Stimulated activated naive CD8-positive, alpha-beta T cell treated with anti-CD3 and anti-CD28 coated beads, Interleukin-15, amount 100 ng/mL, for 72 hours (primary cell): ENCODE measurements at places on chromosomes 13 and 19.

- no peak for DNase-seq
Observed at GRCh38 chr13:51006067-51006845, 96.7 kb downstream of the RNASEH2B start.

- DNase-seq = no peak
Observed at GRCh38 chr19:2012941-2013682, 2.4 kb downstream of the BTBD2 start.

DNA sequence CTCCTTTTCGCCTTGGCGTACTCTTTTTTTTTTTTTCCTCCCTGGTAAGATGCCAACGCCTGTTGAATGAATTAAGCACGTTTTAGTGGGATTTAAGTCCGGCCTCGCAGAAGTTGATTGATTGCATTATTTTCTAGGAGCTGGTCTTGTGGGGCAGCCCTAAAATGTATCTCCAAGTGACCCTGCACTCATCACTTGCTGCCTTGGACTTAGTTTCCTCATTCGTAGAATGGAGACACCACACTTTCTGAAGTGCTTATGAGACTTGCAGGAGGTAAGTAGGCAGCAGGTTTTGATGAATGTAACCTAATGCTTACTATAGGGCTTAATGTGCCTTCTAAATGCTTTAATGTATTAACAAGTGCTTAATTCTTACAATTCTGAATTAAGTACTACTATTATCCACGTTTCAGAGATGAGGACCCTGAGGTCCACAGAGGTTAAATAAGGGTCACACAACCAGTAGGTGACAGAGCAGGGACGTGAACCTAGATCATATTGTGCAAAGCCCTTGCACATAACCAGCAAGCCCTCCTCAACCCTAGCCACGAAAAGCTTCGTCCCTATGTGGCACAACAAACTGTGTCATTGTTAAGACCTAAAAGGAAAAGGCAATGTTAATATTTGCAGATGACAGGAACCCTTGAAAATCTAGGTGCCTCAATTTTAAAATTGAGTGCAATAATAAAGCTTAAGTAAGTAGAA lies 514 bp upstream of the ARGLU1 start:
- no peak for DNase-seq

DNA sequence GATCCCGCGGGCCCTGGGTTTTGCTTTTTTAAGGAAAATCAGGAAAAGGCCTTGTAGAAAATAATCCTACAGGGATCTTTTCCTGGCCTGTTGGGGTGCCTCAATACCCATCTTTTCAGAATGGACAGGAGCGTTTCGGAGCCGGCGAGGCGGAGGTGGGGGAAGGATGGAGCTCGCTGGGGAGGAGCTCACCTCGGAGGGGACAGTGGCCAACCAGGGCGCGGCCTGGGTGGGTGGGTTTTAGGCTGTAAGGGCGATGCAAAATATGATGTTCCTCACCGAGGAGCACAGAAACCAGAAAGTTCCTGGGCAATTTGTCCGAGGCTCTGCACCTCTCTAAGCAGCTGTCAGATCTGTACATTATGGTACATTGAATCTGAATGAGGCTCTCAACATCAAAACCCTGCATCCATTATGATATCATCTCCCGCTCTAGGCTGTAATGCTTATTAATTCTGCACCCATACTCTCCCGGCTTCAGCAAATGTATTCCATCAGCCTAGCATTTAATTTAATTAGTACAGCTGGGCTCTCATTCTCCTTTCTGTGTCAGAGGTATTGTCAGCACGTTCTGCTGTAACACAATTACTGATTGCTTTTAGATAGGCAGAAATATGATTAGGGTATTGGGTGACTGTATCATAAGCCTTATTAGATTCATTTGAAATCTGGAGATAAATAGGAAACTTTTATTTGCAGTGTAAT lies 90.3 kb upstream of the SOX1 start:
- DNase-seq = no peak

DNA sequence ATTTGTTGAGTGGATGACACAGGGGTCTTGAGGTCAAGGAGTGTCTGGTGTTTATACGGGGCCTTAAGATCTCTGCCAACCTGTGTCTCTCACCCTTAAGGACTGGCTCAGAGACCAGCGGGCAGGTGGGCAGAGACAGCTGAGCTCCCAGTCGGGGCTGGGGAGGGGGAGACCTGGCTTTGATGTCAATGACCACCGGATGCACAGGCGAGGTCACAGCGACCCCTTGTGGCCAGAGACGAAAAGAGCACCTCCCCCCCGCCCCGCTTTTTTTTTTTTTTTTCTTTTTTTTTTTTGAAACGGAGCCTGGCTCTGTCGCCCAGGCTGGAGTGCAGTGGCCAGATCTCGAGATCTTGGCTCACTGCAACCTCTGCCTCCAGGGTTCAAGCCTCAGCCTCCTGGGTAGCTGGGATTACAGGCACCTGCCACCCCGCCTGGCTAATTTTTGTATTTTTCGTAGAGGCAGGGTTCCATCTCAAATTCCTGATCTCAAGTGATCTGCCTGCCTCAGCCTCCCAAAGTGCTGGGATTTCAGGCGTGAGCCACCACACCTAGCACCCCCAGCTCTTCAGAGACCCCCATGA lies 12.1 kb upstream of the KLK14 start:
- no peak for DNase-seq

DNA sequence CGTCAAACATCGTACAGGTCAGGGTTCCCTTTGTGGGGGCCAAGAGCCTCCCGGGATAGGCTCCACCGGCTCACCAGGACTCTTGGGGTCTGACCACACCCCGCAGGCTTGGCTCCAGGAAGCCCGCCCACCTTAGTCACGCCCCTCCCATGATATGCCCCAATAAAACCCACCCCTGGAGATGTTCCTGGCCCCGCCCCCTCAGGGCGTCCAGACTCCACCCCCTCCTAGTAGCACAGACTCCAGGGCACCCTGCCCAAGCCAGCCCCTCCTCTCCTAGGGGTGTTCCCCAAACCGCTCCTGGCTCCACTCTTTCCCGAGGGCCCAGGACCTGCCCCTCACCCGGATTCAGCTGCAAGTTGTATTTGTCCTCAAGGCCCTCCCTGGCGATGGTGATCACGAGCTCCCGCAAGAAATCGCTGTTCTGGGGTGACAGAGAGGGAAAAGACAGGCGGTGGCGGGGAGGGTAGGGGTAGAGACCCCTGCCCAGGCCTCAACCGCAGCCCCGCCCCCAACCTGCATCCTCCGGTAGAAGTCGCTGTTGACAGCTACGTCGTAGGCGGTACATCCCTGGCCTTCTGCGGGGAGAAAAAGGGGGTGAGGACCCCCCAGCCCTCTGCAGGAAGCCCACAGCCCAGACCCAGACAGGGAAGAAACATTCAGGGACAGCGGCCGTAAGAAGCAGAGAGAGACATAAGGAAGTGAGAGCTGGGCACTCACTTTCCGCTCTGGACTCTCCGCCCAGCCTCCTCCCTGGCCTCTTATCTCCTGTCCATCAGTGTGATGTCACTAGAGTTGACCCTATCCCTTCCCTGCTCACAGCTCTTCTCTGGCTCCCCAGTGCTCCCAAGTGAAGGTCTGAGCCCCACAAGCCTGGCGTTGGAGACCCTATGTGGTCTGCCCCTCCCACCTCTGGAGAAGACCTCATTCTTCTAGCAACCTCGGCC lies 3.9 kb downstream of the PIH1D1 start:
- no peak for DNase-seq

GRCh38 chr19:47623921-47624391 lies 15.0 kb downstream of the BICRA start:
- no peak for DNase-seq

GRCh38 chr13:33236021-33236420 lies 49.5 kb downstream of the STARD13 start:
- no peak for DNase-seq

GRCh38 chr13:42392716-42393572 lies 121.0 kb downstream of the AKAP11 start:
- DNase-seq = peak; percentile 55

DNA sequence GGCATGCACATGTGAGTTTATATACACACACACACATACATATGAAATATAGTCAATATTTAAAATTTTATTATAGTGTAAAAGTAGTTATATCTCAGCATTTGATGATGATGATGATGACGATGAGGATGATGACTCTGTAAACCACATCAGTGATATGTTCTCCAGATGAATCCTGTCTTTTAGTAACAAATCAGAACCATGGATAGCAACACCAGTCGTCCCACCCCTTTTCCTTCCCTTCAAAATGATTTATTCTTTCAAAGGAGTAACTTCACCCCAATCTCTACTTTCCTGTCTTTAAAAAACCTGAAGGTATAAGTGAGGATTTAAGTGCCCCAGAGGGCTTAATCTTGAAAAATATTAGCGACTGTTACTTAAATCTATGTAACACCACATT lies 74.1 kb downstream of the DCLK1 start:
- no peak for DNase-seq

GRCh38 chr19:46602392-46603194 lies 1.5 kb downstream of the CALM3 start:
- DNase-seq = peak; percentile 44

GRCh38 chr19:32397671-32398101 lies 7.9 kb upstream of the DPY19L3 start:
- DNase-seq = no peak

DNA sequence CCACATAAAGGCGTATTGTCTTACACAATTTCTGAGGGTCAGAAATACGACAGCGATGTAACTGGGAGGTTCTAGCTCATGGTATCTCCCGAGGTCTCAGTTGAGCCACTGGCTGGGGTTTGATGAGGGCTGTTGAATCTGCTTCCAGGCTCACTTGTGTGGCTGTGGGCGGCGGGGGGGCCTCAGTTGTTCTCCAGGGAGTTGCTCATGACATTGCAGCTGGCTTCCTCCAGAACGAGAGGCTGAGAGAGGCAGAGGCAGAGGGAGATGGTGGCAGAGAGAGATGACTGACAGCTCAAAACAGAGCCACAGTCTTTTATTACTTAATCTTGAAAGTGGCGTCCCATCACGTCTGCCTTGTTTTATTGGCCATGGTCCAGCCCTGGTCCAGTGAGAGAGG lies 6.2 kb upstream of the NLRP5 start:
- no peak for DNase-seq

- no peak for DNase-seq
Observed at GRCh38 chr19:51749979-51750378, 1.7 kb downstream of the FPR1 start.

GRCh38 chr19:8610936-8611300 lies 403 bp upstream of the ADAMTS10 start:
- no peak for DNase-seq

DNA sequence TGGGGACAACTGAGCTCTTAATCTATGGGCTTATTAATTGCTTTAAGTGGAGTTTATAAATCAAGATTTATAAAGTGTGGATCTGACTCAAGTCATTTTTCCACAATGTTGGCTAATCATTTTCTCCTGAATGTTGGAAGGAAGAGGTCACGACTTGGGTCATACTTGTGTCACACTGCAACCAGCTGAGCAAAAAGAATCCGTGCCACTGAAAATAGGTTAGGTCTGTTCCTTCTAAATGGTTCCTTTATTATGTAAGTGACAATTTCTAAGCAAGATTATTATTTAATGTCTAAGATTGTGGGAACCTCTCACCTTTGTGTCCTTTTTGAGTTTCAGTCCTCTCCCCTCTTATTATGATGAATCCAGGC lies 178.6 kb downstream of the SHISA2 start:
- no peak for DNase-seq

- DNase-seq = no peak
Observed at GRCh38 chr19:19120308-19121231, 17.7 kb downstream of the TMEM161A start.

DNA sequence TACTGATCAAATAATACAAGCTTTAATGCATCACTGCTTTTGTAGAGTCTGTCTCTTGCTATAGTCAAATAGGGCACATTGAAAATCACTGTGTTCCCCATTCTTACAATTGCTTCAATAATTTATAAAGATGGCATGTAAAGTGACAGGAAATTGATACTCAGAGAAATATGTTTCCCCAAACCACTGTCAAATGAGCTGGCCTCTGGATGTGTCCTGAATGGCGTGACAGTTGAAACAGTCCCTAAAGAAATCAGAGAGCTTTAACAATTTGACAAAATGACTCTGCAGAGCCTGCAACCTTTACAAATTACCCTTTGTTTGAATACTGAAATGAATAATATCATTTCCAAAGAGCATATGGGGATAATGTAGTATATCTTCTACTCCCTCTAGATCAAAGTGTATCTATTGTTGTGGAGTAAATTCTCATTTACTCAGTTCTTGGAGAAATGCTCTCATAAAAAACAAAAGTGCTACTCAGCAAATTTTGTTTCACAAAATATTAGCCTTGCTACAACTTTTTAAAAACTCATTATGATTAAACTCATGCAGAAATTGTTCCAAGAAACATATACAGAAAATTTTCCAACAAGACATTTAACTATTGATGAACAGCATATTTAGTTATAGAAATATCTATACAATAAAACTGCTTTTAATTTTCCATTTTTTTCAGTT lies 763.2 kb upstream of the SPRY2 start:
- no peak for DNase-seq
